ENCODE measurements at places on chromosomes 5 and 9. TPM values are rescaled to one million over a fixed set of nuclear protein-coding genes. Genes with fewer than 3 reads are reported as not detected.

DNA sequence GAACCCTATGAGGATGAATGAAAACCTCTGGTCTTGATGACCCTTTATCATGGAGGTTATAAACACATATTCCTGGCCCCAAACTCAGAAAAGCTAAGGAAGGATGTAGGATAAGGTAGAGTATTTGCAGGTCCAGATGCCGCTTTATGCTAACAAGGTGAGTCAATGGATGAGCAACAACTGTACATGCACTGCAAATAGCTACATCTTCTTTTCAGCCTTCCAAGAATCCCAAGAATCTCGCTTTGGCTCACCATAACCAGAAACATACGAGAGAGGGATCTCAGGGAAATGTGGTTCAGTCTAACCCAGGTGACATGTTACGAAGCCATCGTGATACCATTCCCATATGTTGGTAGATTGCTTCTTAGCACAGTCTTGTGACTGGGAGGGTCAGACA is 152.3 kb upstream of the ANKH start:
- H3K27me3 ChIP-seq = peaks cover 2% of the 10 kb centered on the region
- no peaks in the 10 kb centered on the region for H3K4me1 ChIP-seq
- H3K27ac ChIP-seq = no peak overlapping the region

GRCh38 chr9:109455861-109456260 is 42.2 kb downstream of the PTPN3 start:
- no peak for DNase-seq
- no peaks in the 10 kb centered on the region for H3K27me3 ChIP-seq
- H3K4me1 ChIP-seq = no peaks in the 10 kb centered on the region
- peaks cover 2% of the 10 kb centered on the region for H3K36me3 ChIP-seq

GRCh38 chr9:105150991-105151685 is 93.3 kb upstream of the SLC44A1 start:
- H3K36me3 ChIP-seq = no peaks in the 10 kb centered on the region
- no peak for DNase-seq
- H3K27me3 ChIP-seq = no peaks in the 10 kb centered on the region
- no peak overlapping the region for H3K27ac ChIP-seq
- 0 out of 2 replicates have a peak, but pooled peaks cover 7% of the 10 kb centered on the region for H3K4me1 ChIP-seq

- no peaks in the 10 kb centered on the region for H3K36me3 ChIP-seq
- peaks cover 2% of the 10 kb centered on the region for H3K4me1 ChIP-seq
- H3K4me3 ChIP-seq = no peak overlapping the region
- H3K27ac ChIP-seq = no peak overlapping the region
- H3K27me3 ChIP-seq = no peaks in the 10 kb centered on the region
- DNase-seq = no peak
Measured at GRCh38 chr5:65120371-65120967, 351.7 kb downstream of the CWC27 start.

GRCh38 chr9:133980864-133981588 is 11.1 kb downstream of the VAV2 start:
- peaks cover 66% of the 10 kb centered on the region for H3K4me1 ChIP-seq
- H3K27me3 ChIP-seq = no peaks in the 10 kb centered on the region
- peaks cover 13% of the 10 kb centered on the region for H3K36me3 ChIP-seq
- DNase-seq = no peak
- peak overlapping the region; percentile 92 for H3K27ac ChIP-seq
- H3K4me3 ChIP-seq = no peak overlapping the region

- H3K36me3 ChIP-seq = no peaks in the 10 kb centered on the region
- no peaks in the 10 kb centered on the region for H3K27me3 ChIP-seq
- no peak for DNase-seq
- no peak overlapping the region for H3K27ac ChIP-seq
Measured at GRCh38 chr5:156128026-156128425, 198.9 kb upstream of the SGCD start.

GRCh38 chr5:100479079-100479688 is 56.0 kb upstream of the FAM174A start:
- no peak overlapping the region for H3K4me3 ChIP-seq
- H3K27ac ChIP-seq = no peak overlapping the region
- H3K27me3 ChIP-seq = no peaks in the 10 kb centered on the region
- peak; percentile 45 for DNase-seq

DNA sequence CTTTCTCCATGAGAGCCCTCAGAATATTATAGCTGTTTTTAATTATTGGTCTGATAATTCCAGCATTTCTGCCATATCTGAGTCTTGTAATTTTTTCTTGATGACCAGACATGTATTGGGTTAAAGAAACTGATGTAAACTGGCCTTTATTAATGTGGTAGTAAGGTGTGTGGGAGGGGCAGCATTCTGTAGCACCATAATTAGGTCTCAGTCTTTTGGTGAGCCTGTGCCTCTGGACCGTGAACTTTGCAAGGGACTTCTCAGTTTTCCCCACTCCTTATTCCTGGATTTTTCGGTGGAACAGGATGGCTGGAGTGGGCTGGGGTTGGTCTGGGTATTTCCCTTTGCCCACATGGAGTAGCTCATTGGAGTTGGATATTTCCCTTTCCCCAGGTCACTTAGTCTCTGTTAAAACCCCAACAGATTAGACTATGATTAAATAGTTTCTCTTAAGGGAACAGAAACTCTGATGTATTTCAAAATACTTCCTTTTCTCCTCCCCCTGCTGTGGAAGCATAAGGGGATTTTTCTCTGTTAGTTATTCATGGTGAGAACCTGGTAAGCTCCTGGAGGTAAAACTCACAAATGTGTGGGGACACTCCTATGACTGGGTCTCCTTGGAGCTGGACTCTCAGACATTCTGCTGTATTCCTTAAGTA is 52.4 kb downstream of the FSD1L start:
- H3K36me3 ChIP-seq = no peaks in the 10 kb centered on the region
- no peak overlapping the region for H3K4me3 ChIP-seq
- no peak overlapping the region for H3K27ac ChIP-seq
- no peak for DNase-seq
- H3K4me1 ChIP-seq = peaks cover 14% of the 10 kb centered on the region

GRCh38 chr5:94432499-94432898 is 185.9 kb downstream of the KIAA0825 start:
- H3K4me1 ChIP-seq = no peaks in the 10 kb centered on the region
- H3K27ac ChIP-seq = no peak overlapping the region
- H3K27me3 ChIP-seq = no peaks in the 10 kb centered on the region
- no peak overlapping the region for H3K4me3 ChIP-seq

- H3K4me1 ChIP-seq = no peaks in the 10 kb centered on the region
- no peak for DNase-seq
- H3K27me3 ChIP-seq = no peaks in the 10 kb centered on the region
Measured at GRCh38 chr5:169268019-169268418, 32.9 kb downstream of the SLIT3 start.

GRCh38 chr5:143659599-143660238 is 152.2 kb upstream of the HMHB1 start:
- no peaks in the 10 kb centered on the region for H3K27me3 ChIP-seq
- no peaks in the 10 kb centered on the region for H3K36me3 ChIP-seq
- peaks cover 31% of the 10 kb centered on the region for H3K4me1 ChIP-seq
- DNase-seq = peak; percentile 71

DNA sequence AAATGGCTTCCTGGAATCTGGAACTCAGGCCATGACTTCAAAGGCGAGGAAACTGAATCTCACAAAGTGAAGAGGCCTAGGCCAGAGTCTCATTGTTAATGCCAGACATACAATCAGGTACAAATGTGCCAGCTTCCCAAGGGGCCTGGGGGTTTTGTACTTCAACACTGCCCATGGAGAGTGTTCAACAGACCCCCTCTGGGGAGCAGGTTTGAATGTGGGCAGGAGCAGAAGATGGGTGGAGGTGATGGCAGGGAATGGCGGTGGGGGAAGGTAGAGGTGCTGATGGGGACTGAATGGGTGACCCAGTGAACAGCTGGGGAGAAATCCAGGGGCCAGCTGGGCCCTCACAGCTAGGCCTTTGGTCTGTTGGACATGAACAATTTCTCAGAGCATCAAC is 12.0 kb downstream of the FOXI1 start:
- no peaks in the 10 kb centered on the region for H3K36me3 ChIP-seq
- no peak overlapping the region for H3K4me3 ChIP-seq
- DNase-seq = no peak
- no peak overlapping the region for H3K27ac ChIP-seq
- peaks cover 3% of the 10 kb centered on the region for H3K27me3 ChIP-seq

DNA sequence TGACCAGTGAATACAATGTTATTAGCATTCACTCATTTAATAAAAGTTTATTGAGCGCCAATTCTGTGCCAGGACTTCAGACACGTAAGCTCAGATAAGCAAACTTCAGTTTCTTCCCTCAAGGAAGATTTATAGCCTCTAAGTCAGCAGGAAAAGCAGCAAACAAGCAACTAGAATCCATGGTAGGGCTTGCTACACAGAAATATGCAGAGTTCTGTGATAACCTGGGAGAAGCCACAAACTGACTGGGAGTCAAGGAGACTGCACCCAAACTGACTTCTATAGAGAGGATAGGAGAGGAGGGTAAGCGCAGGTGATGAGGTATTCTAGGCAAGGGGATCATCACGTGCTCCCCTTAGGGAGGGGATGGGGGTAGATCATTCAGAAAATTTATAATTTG is 1.4 kb upstream of the OGN start:
- no peaks in the 10 kb centered on the region for H3K36me3 ChIP-seq
- H3K27ac ChIP-seq = no peak overlapping the region
- H3K27me3 ChIP-seq = no peaks in the 10 kb centered on the region
- H3K4me1 ChIP-seq = no peaks in the 10 kb centered on the region
- no peak overlapping the region for H3K4me3 ChIP-seq

GRCh38 chr9:82668689-82669199 is 394.2 kb downstream of the RASEF start:
- H3K4me1 ChIP-seq = no peaks in the 10 kb centered on the region
- no peak for DNase-seq
- H3K27me3 ChIP-seq = no peaks in the 10 kb centered on the region
- H3K36me3 ChIP-seq = no peaks in the 10 kb centered on the region
- H3K4me3 ChIP-seq = no peak overlapping the region
- H3K27ac ChIP-seq = no peak overlapping the region

DNA sequence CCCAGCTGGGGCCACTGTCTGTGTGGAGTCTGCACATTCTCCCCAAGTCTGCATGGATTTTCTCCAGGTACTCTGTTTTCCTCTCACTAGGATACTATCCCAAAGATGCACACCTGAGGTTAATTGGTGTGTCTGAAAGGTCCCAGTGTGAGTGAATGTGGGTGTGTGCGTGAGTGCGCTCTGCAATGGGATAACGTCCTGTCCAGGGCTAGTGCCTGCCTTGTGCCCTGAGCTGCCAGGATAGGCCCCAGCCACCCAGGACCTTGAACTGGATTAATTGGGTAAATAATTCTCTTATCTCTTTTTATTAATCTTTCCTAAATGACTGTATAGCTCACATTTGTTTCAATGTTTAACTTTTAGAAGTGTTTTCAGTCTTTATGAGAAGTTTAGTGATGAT is 11.5 kb upstream of the PANK3 start:
- no peak for DNase-seq
- H3K4me3 ChIP-seq = no peak overlapping the region
- no peaks in the 10 kb centered on the region for H3K27me3 ChIP-seq
- no peaks in the 10 kb centered on the region for H3K36me3 ChIP-seq
- H3K27ac ChIP-seq = peak overlapping the region; percentile 93
- H3K4me1 ChIP-seq = peaks cover 46% of the 10 kb centered on the region

- H3K27ac ChIP-seq = no peak overlapping the region
- H3K4me3 ChIP-seq = no peak overlapping the region
- no peaks in the 10 kb centered on the region for H3K36me3 ChIP-seq
- no peaks in the 10 kb centered on the region for H3K27me3 ChIP-seq
- no peak for DNase-seq
Measured at GRCh38 chr5:74660140-74660539, 19.6 kb upstream of the ENC1 start.

DNA sequence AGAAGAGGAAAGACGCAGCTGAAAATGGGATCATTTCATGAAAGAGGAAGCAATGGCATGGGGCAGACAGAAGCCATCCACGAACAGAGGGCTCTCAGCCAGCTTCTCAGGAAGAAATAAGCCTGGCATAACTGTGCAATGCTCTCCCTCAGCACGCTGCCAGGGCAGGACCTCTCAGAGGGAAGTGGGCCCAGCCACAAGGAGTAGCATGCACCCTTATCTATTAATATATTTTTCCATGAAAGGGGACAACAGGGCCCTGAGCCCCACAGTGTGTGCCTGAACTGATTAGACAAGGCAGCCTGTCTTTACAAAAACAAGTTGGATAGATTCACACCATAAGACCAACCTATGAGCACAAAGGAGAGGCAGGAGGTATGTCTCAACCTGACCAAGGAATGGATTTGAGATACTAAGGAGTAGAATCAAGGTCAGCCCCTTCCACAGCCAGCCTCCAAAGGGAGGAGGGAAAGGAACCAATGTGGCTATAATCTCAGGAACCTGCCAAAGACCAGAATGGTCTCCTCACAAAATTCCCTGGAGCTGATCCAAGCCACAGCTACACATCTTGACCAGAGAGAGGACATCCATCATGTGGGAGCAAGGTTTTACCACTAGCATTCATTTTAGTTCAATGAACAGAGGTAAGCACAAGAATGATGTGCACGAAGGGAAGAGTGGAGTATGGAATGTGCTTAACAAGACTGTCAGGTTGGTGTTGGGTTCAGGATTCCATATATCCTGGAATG is 154.8 kb downstream of the SIL1 start:
- H3K36me3 ChIP-seq = no peaks in the 10 kb centered on the region
- H3K27me3 ChIP-seq = no peaks in the 10 kb centered on the region
- no peak for DNase-seq
- H3K4me1 ChIP-seq = no peaks in the 10 kb centered on the region
- no peak overlapping the region for H3K4me3 ChIP-seq
- H3K27ac ChIP-seq = no peak overlapping the region

GRCh38 chr9:22913026-22913425 is 466.4 kb downstream of the DMRTA1 start:
- H3K27ac ChIP-seq = no peak overlapping the region
- H3K36me3 ChIP-seq = no peaks in the 10 kb centered on the region
- DNase-seq = no peak
- no peaks in the 10 kb centered on the region for H3K4me1 ChIP-seq

DNA sequence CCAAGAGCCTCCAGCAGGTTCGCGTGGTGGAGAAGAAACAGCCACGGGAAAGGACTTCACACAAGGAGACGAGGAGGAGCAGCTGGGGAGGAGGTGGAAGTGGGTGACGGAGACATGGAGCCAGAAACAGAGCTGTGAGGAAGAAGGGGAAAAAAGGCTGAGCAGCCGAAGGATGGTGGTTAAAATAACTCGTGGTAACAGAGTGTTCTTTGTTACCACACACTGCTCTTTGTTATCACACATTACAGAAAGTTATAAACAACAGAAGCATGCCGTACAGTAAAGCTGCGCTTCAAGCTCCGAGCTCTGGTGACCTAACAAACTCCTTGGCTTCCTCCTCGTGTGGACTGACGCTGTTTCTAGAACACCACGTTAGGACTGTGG is 215.4 kb downstream of the GLIS3 start:
- no peak overlapping the region for H3K27ac ChIP-seq
- H3K4me3 ChIP-seq = no peak overlapping the region
- no peaks in the 10 kb centered on the region for H3K27me3 ChIP-seq
- no peaks in the 10 kb centered on the region for H3K4me1 ChIP-seq
- DNase-seq = no peak

- no peaks in the 10 kb centered on the region for H3K4me1 ChIP-seq
- no peak overlapping the region for H3K27ac ChIP-seq
- no peak overlapping the region for H3K4me3 ChIP-seq
Measured at GRCh38 chr5:152711801-152712388, 306.8 kb upstream of the NMUR2 start.

- H3K27me3 ChIP-seq = no peaks in the 10 kb centered on the region
- DNase-seq = no peak
- no peak overlapping the region for H3K4me3 ChIP-seq
Measured at GRCh38 chr9:72589667-72590521, 68.5 kb downstream of the TMC1 start.

Gene RNF180
- 0.11 TPM for total RNA-seq

Gene CAVIN4
- 1.00 TPM for total RNA-seq

Gene IL4
- total RNA-seq = not detected

Gene SLCO6A1
- not detected for total RNA-seq

Gene MZB1
- total RNA-seq = 0.31 TPM

Gene TAF11L3
- total RNA-seq = not detected

Gene LHFPL2
- 20.0 TPM for total RNA-seq

Gene C5
- total RNA-seq = 29.8 TPM
